Stromal cell of bone marrow (primary cell): ENCODE measurements at places on chromosomes 2 and 18.

DNA sequence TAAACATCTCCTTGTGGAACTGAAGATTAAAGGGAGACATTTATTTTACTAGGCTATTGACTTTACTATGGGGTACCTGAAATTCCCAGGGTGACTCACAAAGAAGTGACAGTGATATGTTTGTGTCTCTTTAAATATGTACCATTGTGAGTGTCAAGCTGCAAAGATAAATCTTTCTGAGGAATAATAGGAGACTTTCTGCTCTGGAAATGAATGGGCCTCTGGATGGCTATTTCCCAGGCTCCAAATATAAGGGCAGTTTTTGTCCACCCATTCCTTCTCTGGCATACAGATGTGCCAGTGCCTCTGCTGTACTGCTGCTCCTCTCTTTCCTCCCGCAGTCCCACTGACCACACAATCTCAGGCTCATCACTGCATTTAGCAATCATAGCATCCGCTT, 586.4 kb upstream of the CNTNAP5 start:
- DNase-seq: no peak

GRCh38 chr2:104888489-104889258, 34.8 kb downstream of the POU3F3 start:
- no peak for DNase-seq

DNA sequence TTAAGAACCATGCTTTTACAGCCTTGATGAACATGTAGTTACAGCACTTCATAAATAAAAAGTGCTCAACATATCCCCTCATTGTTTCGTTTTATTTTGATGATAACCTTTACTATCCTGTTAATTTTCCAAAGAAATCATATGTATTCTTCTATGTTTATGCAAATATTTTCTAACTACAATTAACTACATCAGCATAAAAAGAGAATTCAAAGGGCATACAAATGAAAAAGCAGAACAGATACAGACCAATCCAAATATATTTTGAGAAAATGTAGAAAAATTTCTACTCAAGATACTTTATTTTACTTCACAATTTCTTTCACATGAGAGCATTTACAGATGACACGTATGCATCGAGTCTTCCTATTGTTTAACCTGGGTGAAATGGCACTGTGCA, 69.1 kb downstream of the MBD2 start:
- DNase-seq: no peak

DNA sequence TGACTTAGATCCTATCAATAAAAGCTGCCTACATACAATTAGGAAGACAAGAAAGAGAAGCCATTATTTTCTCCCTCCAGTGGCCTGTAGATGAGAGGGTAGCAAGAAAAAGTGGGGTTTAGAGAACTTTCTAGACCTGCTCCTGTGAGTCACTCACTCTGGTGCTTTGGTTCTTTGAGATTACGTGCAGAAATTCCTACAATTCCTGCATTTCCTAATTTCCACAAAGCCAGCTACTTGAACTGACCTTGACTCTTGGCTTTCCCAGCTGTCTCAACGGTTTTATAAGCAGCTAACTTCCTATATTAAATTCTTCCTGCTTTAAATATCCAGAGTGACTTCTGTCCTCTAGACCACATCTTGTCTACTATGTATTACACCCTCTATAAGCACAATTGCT, 899.5 kb upstream of the KLHL29 start:
- no peak for DNase-seq

DNA sequence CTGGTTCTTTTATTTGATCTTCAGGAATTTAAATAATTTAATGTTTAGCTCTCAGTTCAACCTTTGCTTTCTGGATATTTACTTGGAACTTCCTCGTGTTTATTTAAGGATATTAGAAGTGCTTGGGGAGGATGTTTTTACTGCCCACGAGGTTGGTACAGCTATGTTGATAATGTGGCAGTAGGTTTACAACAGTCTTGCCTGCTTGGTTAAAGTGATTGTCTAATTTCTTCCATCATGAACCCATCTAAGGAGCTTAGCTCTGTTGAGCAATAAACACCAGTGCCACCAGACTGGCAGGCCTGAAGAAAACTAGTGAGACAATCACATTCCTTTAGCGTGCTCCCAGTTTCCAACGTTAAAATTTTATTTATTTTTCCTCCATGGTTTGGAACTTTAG, 94.5 kb downstream of the ICOS start:
- no peak for DNase-seq
